ENCODE measurements at places on chromosomes 16 and 17.

GRCh38 chr17:83062011-83062817, 17.2 kb upstream of the METRNL start:
- DNase-seq = no peak

DNA sequence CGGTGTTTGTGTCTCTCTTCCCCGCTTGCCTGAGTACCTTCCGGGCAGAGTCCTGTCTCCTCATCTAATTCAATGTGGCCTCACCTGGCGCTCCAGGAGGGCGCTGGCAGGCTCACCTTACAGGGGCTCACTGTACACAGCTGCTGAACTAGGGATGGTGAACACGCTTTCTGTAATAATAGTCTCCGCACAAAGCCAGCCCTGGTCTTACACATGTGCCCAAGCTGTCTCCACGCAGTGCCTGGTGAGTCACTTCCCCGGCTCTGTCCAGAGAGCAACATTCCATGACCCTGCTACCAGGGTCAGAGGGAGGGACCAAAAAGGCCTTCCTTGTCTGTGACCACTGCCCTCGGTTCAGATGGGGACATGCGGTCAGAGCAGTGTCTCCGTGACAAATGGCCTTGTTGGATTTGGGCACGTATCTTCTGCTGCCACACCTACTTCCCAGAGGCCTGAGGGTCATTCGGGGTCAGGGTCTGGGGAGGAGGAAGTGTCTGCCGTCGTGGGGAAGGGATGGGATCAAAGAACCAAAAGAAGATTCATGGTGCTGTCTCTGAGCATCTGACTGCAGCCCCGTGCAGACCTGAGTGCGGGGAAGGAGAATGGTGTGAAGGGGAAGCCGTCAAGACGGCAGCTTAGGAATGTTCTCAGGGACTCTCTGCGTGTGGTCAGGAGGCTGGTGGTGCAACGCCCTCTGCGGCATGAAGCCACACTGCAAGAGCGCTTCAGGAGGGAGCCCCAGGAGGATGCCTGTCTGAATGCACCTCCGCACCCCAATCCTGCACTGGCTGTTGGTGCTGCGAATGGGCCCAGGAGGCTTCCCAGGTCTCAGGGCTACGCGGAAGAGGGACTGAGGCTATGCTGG, 68.8 kb downstream of the IL21R start:
- DNase-seq = no peak

DNA sequence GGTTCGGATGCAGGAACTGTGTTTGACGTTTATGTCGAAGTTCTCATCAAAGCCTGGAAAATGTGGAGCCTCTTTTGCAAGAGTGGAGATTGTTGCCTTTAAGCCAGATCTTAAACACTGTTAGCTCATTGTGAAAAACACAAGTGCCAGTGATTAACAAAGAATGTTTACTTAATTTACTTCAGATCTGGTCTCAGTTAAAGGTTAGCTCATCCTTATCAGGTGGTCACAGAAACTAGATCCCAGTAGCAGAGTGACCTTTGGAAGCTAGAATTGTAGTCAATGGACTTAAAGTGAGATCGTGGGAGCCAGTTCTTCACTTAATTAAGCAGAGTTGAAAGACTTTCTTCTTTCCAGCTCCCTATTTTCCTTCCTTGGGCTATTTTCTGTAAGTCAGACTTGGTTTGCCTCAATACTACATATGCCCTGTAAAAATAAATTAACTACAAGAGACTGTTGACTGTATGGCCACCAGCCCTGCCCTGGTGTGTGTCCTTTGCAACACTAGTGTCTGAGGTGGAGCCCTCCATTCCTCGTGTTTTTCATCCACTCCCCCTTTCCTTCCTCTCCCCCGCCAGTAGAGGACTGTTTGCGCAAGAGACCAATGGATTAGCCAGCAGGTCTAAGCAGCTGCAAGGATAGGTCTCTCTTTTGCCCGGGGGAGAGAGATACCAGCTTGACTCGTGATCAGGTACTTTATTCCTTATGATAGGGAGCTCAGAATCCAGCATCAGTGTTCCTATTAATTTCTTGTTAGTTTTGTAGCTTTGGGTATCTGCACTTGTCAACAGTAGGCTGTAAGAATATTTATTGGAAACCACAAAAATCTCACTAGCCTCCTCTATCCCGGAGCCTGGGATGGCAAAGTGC, 20.2 kb downstream of the FBXO39 start:
- no peak for DNase-seq

DNA sequence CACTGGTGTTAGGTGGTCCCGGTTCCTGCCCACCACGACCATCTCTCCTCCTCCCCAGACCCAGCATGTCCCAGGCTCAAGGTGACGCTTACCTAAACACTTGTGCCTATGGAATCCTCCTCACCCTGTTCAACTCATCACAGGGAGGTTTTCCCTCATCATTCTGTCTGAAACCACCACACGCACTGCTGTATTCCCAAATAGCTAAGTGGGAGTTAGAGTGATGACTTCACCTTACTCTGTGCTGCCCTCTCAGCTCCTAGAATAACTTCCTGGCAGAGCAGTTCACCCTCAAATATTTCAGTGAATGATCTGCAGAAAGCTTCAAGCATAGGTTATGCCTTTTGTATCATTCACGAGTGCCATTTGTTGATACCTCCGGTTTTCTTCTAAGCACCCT, 216.5 kb downstream of the CPPED1 start:
- no peak for DNase-seq

DNA sequence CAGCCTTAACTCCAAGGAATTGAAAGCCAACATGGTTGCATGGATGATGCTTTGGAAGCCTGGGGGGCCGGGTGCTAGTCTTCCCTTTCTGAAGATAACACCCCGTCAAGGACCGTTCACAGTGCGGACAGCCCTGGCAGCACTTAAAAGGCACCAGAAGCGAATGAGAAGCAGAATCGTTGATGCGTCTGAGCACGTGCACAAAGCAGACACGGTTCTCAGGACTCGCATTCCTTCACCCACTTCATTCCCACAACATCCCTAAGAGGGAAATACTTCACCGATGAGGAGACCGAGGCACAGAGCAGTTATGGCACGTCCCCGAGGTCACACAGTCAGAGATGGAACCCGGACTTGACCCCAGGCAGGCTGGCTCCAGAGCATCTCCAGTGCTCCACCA, 14.2 kb downstream of the TRPV1 start:
- no peak for DNase-seq

DNA sequence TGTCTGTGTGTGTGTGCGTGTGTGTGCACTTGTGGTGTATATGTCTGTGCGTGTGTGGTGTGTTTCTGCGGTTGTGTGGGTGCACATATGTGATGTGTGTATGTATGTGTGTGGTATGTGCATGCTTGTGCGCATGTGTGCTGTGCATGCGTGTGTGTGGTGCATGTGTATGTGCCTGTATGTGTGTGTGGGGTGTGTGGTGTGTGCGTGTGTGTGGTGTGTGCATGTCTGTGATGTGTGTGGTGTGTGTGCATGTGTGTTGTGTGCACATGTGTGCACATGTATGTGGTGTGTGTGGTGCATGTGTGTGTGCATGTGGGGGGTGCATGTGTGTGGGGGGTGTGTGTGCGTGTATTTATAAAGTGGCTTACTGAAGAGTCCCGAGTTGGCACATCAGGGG, 23.0 kb upstream of the DNAI2 start:
- DNase-seq = no peak

DNA sequence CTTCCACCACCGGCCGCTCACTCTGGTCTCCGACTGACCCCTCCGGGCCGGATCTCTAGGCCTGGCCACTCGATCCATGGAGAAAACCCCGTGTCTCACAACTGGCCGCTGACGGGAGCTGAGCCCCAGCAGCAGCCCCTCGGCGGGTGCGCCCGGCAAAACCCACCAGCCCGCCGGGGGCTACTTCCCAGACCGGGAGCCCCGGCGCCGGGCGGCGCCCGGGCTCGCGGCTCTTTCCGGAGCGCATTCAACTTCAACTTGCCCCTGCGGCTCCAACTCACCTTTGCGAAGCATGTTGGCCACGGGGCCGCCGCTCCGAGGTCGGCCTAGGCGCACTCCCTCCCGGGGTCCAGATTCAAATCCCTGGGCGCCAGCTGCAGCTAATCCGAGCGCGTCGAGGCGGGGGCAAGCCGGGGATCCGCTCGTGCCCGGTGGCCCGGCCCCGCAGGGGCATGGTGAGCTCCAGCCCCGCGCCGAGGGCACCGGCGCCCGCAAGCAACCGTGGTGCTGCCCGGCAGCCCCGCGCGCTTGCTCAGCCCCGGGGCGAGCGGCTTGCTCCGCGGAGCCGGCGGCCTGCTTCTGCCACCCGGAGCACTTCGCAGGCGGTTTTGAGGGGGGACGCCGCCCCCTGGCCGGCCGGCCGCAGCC, 438 bp downstream of the RTN4RL1 start:
- DNase-seq = no peak

- no peak for DNase-seq
Observed at GRCh38 chr17:27348196-27348595, 54.3 kb downstream of the WSB1 start.

DNA sequence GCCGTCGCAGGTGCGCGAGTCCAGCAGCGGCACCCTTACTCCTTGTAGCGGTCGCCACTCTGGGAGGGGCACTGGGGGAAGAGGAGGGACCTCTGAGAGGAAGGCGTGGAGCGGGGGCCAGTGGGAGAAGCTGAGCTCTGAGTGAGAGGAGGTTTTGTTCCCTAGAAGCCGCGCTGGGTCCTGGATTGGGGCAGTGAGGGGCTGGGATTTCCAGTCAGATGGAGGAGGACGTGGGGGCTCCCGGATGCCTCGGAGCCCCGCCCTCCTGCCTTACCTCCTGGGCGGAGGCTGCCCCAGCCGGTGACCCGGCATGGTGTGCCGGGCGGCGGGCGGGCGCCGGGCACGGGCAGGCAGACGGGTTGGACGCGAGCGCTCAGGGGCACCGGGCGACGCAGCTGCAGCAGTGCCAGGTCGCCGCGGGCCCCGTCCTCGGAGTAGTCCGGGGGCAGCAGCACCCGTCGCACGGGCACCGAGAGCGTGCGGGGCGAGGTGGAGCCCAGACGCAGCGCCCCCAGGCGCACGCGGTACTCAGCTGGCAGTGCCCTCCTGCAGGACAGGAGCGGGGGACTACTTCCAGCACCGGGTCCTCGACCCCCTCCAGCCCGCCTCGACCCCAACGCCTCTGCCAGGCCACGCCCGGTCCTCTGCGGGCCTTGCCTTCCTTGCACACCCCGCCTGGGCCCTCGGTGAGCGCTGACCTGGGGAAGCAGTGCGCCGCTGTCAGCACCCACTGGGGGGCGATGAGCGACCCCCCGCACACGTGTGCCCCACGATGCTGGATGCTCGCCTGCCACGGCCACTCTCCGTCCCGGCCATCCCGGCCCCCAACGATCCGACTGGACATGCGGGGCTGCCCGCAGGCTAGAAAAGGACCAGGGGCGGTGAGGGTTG, 2.0 kb downstream of the PRSS33 start:
- no peak for DNase-seq

DNA sequence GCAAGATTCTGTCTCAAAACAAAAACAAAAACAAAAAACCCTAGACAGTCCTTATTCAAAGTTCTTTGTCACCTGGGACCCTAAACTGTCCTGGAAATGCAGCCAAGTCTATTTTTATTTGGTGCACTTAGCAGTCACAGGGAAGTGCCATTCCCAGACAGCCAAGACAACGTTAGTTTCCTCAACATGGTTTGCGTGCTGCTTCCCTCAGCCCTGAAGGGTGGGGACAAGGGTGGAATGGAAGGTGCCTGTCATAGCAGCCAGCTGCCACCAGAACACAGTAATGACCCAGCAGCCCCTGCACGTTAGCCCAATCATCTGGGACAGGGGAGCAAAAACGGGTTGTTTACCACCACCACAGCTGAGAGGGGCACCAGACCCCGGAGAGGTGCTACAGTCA, 16.9 kb downstream of the CREBBP start:
- no peak for DNase-seq

DNA sequence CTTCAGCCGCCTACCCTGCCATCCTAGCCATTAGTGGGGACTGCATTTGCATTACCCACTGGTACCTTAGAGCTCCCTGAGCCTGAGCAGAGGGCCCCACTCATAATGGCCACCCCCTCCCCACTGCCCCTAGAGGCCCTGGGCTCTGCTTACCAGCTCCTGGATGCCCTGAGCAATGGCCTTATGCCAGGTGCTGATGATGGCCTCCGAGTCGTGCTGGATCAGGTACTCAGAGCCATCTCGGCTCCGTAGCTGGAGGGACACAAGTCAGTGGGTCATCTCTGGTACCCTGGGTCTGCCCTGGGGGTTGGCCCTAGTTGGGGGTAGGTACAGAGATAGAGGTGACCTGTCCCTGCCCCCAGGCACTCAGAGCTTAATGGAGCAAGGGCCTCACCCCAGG, 34.9 kb downstream of the ARHGAP27 start:
- no peak for DNase-seq

DNA sequence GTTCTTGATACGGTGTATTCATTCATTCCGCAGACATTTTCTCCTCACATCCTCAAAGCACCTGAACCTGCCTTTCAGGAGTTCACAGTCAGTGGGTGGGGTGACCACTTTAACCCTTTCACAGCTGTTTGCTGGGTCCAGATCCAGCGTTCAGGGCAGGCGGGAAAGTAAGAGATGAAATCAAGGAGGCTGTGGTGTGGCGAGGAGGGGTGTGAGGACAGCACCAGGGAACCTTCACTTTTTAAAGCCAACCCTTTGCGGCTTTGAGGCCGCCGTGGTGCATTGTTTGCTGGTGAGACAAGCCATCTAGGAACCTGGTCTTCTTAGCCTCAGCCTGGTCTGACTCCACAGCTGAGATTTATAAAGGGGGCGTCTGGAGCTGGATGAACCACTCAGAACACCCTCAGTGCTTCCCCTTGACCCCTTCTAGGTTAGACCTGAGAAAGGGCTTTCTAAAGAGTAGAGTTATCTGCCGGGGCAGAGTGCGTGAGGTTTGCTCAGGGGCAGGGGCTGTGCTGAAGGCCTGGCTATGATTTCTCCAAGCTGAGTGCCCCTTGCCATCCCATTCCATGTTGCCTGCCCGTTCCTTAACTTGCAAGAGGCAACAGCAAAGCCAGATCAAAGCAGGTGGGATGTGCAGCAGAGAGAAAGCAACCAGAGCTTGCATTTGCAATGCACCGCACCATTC, 933 bp downstream of the CCR7 start:
- no peak for DNase-seq

GRCh38 chr17:5553479-5553878, 30.8 kb downstream of the NLRP1 start:
- no peak for DNase-seq

DNA sequence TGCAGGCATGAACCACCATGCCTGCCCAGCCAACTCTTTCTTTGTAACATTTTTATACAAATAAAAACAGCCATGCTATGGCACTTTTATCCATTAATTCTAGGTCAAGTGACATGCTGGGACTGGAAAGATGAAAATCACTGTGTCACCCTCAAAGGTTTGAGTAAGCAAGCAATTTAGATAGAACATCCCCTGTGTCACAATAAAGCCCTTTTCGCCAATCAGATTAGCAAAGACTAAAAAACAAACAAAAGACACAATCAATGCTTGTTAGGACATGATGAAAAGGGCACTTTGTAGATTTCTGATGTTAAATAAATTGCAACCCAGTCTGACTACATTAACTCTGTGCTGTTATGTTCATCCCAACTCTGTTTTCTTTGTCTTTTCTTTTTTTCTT, 26.4 kb downstream of the CHP2 start:
- DNase-seq = no peak

Data from NCI-H2081 treated with DMSO at 0.1 percent for 48 hours (cell line).